Stimulated activated CD4-positive, alpha-beta T cell treated with anti-CD3 and anti-CD28 coated beads, Interleukin-4, amount 100 ng/mL, for 4 hours (primary cell): ENCODE measurements at places on chromosomes 16 and 17.

- DNase-seq = peak; percentile 30
Observed at GRCh38 chr17:59427425-59427921, 96.0 kb downstream of the YPEL2 start.

GRCh38 chr17:68955181-68955841, at the start of gene ABCA8:
TSS of gene ABCA8 (minus strand) at chr17:68955392. CDS start at chr17:68942034, 13,358 bp downstream.
- DNase-seq = no peak

DNA sequence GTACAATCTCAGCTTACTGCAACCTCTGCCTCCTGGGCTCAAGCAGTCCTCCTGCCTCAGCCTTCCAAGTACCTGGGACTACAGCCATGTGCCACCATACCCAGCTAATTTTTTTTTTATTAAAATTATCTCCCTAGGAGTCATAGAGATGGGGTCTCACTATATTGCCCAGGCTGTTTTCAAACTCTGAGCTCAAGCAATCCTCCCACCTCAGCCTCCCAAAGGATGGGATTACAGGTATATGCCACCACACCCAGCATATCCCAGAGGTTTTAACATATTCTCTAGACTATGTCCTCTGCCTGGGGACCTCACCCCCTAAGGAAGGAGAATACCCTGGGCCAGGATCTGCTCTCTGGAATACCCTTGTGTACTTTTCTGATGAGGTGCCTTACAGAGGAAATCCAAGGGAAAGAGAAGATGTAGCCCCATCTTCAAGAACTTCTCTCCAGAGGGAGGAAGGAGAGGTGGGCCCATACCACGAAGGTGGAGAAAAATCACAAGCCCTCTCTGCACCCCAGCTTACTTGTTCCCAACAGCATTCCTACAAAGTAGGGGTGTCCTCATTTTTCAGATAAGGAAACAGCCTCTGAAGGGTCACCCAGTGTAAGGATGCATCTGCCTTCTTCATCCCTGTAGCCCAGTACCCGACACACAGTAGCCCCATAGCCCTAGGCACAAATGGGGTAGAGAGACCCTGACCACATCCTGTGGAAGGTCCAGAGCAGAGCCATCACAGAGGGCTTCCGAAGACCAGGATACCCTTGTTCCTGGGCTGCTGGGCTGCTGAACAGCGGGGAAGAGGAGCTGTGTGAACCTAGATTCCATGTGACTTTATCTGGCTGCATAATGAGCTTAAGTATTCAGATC, 151.6 kb downstream of the SOCS1 start:
- no peak for DNase-seq

DNA sequence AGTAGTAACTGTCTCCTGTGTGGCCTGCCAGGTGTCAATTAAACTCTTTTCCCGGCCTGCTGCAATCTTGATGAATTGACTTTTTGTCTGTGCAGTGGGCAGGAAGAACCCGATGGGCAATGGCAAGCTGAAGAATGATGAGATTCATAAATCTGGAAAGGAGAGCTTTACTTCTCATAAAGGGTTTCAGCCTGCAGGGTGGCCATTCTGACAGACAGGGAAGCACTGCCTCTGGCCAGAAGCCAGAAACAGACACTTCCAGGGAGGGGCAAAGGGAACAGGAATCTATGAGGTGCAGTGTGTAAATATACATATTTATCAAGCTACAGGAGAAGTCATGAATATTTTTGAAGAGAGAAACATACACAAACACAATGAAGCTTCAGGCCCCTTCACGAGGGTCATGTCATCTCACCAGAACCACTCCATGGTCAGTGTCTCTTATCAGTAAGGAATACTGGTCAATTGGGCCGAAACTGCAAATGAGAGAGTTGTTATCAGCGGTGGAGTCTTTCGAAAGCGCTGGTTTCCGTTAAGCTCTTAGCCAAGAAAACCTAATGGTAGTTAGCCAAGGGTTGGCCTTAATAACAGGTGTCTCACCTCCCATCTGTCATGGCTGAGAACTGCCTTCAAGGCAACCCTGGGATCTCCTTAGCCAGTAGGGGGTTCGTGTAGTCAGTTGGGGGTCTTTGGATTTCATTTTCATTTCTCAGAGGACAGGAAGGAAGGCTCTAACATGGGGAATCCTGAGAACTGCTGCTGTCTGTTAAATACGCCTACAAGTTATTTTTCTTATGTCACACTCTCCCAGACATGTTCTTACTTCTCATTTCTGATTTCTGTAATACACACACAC, 1.2 kb upstream of the NARF start:
- DNase-seq = no peak

- DNase-seq = no peak
Observed at GRCh38 chr17:67297454-67297960, 52.5 kb upstream of the HELZ start.

DNA sequence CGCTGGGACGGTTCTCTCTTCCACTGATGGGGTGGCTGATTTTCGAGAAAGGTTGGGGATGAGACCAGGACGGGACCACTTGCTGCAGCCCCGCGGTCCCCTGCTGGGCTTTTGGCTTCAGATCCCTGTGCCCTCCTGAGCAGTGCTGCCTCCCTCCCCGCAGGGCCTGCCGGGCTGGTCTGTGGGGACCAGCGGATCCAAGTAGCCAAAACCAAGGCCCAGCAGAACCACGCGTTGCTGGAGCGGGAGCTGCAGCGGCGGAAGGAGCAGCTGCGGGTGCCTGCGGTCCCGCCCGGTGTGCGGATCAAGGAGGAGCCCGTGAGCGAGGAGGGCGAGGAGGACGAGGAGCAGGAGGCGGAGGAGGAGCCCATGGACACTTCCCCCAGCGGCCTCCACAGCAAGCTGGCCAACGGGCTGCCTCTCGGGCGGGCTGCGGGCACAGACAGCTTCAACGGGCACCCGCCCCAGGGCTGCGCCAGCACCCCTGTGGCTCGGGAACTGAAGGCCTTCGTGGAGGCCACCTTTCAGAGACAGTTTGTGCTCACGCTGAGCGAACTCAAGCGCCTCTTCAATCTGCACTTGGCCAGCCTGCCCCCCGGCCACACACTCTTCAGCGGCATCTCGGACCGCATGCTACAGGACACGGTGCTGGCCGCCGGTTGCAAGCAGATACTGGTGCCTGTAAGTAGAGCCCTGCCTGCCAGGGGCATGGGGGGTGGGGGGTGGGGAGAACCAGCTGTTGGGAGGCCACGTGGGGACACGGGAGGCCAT, 28.6 kb downstream of the POLR3E start:
- no peak for DNase-seq
